ENCODE measurements at places on chromosomes 13 and 19. TPM values are rescaled to one million over a fixed set of nuclear protein-coding genes. Genes with fewer than 3 reads are reported as not detected.

- no peak for DNase-seq
Observed at GRCh38 chr19:723714-724113, 15.0 kb downstream of the PALM start.

DNA sequence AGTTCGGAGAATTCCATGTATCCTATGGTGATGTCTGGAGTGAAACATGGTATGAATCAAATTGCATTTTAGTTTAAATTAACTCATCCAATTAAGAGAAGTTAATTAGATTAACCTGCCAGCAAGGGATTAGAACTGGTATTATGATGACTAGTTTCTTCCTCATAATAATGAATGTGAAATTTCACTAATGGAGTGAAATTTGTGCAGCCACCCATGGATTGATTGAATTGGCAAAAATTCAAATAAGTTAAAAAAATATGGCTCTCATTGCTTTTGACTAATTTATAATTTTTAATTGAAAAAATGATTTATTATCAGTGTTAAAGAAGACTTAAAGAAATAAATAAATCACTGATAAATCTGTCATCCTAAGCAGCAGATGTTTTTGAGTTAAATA is 232.0 kb downstream of the KCNRG start:
- DNase-seq, result no peak

The ASPDH gene
- polyA plus RNA-seq, result not detected

The GJA3 gene
- polyA plus RNA-seq, result 0.24 TPM

GRCh38 chr13:100657881-100658315 is 16.7 kb downstream of the TMTC4 start:
- DNase-seq, result no peak

GRCh38 chr19:12513531-12514061 is 29.0 kb upstream of the ZNF709 start:
- no peak for DNase-seq

The MAU2 gene
- polyA plus RNA-seq, result 29.8 TPM

Data from spleen (tissue), 13 donors.